ENCODE measurements at places on chromosomes 5 and 9.

GRCh38 chr9:111016016-111016415 is 22.3 kb downstream of the LPAR1 start:
- no peak for DNase-seq

DNA sequence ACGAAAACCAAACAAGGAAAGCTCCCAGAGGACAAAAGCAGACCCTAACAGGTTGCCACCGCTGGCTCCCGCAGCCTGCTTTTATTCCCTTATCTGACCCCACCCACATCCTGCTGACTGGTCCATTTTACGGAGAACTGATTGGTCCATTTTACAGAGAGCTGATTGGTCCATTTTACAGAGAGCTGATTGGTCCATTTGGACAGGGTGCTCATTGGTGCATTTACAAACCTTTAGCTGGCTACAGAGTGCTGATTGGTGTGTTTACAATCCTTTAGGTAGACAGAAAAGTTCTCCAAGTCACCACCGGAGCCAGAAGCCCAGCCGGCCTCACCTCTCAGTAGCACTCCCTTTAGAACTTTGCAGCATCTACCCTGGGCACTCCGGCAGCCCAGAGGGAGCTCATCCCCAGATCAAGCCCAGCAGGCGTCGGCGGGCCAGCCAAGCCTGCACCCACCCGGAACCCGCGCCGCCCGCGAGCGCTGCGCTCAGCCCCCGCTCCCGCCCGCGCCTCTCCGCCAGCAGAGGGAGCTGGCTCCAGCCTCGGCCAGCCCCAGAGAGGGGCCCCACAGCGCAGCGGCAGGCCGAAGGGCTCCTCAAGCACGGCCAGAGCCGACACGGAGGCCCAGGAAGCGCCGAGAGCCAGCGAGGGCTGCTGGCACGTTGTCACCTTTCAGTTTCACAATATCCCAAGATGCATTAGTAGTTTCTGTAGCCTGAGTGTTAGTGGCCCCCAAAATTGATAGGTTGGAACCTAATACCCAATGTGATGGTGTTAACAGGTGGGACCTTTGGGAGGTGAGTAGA is 35.3 kb upstream of the CLPTM1L start:
- no peak for DNase-seq

GRCh38 chr5:158435161-158435616 is 576.2 kb upstream of the CLINT1 start:
- DNase-seq: no peak

- DNase-seq: no peak
These were observed 981 bp downstream of the TCOF1 start for GRCh38 chr5:150358261-150359095.

GRCh38 chr9:117253261-117253660 is 161.6 kb downstream of the ASTN2 start:
- DNase-seq: no peak

- DNase-seq: no peak
These were observed 35.9 kb upstream of the FBP1 start for GRCh38 chr9:94675008-94675881.

DNA sequence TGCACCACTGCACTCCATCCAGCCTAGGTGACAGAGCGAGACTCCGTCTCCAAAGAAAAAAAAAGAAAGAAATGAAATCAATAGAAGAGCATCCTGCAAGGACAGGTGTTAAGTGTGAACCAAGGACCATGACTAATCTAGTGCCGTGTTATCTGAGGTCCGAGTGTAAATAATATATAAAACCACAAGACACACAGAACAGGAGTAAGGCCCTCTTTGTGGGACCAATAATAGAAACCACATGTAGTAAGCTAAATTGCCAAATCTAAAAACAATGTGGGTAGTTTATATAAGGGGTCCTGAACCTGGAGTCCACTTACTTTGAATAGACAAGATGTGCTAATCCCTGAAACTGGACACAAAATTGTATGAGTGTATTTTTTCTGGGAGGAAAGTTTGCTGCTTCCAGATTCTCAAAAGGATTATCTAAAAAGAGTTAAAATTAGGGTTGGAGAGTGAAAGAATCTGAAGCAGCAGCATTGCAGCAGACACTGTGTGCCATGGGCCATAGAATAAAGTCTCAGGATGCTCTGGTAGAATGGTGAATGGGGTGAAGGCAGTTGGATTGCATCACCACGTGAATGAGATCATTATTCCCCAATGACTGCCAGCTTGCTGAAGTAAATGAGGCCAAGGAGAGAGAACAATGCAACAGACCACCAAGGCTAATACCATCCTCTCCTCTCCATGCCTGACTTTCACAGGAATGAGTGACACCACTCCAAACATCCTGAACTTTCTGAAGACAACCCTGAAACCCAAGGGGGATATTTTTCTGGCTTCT is 222.7 kb downstream of the DCP2 start:
- DNase-seq: no peak

GRCh38 chr9:86368871-86369521 is 14.8 kb upstream of the TUT7 start:
- DNase-seq: no peak

- DNase-seq: no peak
These were observed 12.1 kb upstream of the TNFAIP8 start for GRCh38 chr5:119343766-119344165.

DNA sequence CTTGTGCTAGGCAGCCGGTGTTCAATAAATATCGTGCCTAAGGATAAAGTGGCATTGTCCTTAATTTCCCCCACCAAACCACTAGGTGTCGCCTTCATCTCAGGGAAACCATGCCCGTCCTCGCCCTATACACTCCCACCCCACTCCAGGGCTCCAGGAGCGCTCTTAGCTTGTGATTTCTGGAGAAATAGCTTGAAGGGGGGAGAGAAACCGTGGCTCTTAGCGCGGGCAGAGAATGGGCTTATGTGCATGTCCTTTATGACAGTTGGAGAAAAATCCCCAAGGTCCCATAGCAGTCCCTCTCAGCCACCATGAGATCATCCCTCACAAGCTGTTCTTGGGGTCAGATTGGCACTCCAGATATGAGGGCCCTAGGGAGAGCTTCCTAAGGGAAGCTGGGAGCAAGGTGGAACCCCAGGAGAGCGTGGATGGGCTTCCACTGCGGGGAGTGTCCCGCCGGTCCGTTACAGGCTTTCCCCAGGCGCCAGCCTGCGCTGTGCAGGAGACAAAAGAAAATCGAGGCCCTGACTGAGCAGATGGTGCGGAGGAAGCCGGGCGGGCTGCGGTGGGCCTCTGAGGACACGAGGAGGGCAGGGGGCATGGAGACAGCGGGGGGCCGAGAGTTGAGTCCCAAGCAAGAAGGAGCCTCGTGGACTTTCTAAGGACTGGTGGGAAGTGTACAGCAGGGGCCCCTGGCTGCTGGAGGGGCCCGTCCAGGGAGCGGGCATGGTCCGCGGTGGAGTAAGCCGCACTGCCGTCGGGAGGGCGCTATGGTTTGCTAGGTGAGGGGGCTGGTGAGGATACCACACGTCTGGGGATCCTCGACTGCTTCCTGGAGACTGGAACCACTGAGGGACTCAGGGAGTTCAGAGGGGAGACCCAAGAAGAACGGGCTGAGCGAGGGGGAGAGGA is 750 bp upstream of the NPR2 start:
- peak; percentile 93 for DNase-seq

DNA sequence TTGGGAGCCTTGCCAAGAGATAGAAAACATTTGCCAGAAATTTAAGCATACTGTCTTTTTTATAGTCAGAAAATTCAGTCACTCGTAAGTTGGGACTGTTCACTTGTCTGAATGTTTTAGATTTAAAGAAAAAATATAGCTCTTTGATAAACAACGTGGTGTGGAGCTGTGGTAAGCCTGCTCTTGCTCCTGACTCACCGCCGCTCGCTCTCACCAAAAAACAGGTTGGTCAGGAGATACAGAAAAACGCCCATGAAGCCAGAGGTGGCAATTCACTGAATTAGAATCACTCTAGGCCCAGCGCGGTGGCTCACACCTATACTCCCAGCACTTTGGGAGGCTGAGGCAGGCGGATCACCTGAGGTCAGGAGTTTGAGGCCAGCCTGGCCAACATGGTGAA is 6.2 kb downstream of the LNPEP start:
- no peak for DNase-seq

GRCh38 chr5:27592231-27592630 is 553.8 kb upstream of the CDH9 start:
- DNase-seq: no peak

GRCh38 chr5:98957307-98957706 is 28.5 kb upstream of the CHD1 start:
- DNase-seq: no peak

DNA sequence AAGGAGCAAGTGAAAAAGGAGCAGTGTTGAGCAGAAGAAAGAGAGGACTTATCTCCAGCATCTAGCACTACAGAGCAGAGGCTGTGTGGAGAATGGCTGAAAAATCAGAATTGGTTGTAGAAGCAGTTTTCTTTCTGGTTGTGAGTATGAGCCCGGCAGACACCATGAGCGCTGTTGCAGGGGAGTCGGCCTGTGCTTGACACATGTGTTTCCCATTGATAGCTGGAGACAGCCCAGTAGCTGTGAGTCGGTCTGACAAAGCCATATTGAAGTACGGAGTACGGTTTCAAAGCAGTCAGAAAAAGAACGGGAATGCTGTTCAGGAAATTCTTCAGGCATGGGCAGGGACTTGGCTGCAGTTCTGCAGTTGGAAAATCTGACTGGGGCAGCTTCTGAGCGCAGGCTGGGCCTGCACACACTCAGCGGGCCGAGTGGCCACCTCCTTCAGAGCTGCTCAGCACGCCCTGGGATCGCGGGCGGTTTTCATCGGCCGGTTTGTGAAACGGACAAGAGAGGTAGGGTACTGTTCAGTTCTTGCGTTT is at the start of gene SGCD:
Gene SGCD (plus strand): TSS at position 447 of the 542 bp plus-strand sequence.
- DNase-seq: peak; percentile 43

DNA sequence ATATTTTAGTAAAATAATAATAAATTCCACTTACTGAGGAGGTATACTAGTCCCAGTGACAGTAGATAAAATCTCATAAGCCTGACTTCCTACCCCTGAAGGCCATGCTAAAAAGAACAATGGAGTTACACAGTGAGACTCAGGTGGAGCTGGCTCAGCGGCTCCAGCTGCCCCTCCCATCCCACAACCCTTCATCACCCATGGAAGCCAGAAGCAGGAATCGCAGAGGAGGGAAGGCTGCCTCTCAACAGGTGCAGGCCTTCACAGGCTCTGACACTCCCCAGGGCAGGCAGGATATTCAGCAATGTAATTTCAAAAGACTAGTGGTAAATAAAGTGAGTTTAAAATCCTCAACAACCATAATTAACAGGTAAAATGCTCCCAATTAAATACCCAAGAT is 67.5 kb downstream of the FANCC start:
- no peak for DNase-seq

DNA sequence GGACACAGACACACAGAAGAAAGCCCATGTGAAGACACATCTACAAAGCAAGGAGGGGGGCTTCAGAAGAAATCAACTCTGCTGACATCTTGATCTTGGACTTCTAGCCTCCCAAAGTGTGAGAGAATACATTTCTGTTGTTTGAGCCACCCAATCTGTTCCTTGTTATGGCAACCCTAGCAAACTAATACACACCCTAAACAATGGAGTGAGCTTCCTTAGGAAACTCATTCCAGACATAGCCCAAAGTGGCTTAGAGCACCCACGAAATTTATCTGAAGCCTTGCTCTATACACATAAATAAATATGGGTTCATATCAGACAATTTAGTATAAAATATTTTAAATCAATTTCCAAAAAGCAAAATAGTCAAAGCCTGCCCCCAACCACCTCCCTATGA is 7.6 kb upstream of the TBC1D2 start:
- DNase-seq: no peak

DNA sequence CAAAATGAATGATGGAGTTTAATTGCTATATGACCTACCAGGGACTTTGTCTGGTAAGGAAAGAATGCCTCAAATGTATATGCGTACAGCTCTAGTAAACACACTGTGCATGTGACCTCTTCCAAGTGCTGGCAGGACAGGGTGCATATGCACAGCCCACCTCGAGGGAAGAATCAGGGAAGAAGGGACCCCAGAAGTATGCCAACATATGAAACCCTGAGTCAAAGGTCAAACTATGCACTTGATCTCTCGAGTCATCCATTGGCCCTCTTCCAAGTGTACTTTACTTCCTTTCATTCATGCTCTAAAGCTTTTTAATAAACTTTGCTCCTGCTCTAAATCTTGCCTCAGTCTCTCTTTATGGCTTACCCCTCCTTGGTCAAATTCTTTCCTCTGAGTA is 804.6 kb upstream of the COX7C start:
- no peak for DNase-seq

DNA sequence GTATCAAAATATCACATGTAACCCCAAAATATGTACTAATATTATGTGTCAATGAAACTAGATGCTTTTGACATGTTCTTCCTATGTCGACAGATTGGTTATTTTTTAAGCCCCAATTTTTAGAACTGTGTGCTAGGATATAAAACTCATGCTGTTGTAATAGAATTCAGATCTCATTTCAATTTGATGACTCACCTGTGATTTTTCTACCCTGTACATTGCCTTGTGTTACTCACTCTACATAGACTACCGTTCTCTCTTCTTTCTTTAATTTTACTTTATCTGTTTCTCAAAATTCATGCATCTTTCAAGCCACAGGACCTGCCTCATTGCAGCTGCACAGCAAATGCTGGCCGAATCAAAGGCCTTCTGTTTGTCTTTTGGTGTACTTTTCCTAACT is 284.5 kb downstream of the MAT2B start:
- no peak for DNase-seq

DNA sequence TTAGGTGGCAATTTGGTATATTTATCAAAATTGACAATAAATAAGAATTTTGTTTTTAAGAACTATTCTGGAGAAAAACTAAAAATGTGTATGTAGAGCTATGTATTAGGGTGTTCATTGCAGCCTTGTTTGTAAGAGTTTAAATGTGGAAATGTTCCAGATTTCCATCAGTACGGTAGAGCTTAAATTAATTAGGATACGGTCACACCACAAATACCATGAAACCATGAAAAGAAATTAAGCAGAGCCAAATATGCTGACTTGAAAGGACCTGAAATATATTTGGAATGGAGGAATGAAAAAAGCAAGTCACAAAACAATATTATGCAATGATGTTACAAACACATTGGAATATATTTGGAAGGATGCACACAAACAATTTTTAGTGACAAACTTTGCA is 64.6 kb downstream of the ACTBL2 start:
- no peak for DNase-seq

GRCh38 chr5:133147815-133148567 is 96.2 kb downstream of the HSPA4 start:
- DNase-seq: no peak

DNA sequence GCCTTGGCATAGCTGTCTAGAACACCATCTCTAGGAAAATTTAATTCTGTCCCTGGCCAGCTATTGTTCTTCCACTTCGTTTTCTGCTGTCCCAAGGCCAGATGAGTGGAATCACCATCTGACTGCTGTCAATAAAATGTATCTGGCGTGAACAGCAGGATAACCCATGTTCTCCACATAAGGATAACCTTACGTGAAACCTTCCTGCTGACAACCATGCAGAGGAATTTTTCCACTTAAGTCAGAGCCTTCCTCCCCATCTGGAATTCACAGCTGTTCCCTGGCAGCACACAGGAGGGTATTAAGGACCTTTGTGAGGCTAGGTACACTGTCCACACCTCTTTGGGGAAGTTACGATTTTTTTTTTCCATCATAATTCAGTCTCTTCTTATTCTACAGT is 28.6 kb downstream of the RNF44 start:
- no peak for DNase-seq

Measured in lower leg skin (tissue), 4 donors.